ENCODE measurements at places on chromosomes 11 and 22.
A peak's percentile ranks its signal among the peaks of the same experiment; 100 is the strongest.

- DNase-seq: no peak
Measured at GRCh38 chr11:126352934-126353801, 2.3 kb upstream of the ST3GAL4 start.

DNA sequence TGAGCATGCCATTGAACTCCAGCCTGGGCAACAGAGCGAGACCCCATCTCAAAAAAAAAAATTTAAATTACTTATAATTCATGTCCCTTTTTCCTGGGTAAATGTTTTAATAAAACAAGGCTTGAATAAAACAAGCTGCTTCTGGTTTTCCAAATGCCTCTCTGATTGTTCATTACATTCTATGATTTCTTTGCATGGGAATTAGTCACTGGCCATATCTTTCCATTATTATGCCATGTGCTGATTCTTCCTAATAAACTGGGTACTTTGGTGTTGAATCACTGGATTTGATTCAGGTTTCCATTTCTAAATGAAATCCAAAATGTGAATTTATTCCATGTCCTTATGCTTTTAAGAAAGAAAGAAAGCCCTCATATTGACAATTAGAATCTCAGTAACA lies 42.6 kb downstream of the ZNF215 start:
- DNase-seq: no peak

DNA sequence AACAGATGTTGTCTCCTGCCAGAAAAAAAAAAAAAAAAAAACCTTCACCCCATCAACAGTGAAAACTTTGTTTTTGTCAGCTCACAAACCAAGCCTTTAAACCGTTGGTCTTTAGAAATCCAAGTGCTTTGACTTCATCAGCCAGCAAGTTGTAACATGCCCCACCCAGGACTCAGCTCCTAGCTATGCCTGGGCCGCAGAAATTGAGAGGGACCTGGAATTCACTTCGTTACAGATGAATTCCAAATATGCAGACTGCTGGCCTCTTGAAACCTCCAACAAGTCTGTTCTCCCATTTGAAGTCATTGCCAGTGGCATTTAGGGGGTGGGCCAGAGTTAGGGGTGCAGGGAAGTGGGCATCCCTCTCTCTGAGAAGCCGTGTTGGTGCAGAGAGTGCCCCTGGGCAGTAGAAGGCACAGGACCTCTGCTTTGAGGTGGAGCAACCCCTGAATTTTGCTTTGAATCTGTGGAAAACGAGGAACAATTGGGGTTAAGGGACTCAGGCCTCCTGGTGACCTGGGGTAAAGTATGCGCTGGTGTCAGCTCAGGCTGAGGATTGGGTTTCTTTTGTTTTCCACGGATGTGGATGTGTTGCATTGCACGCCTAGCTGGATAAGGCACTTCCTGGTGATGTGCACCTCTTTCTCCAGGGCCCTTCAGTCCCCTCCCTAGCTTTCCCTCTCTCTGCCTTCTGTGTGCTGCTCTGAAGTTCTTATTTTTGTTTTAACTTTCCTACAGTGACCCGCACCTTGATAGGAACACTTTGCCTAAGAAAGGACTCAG lies 109.5 kb downstream of the DBX1 start:
- DNase-seq: peak; percentile 48

- DNase-seq: no peak
Measured at GRCh38 chr11:75570559-75571139, 8.6 kb downstream of the SERPINH1 start.

DNA sequence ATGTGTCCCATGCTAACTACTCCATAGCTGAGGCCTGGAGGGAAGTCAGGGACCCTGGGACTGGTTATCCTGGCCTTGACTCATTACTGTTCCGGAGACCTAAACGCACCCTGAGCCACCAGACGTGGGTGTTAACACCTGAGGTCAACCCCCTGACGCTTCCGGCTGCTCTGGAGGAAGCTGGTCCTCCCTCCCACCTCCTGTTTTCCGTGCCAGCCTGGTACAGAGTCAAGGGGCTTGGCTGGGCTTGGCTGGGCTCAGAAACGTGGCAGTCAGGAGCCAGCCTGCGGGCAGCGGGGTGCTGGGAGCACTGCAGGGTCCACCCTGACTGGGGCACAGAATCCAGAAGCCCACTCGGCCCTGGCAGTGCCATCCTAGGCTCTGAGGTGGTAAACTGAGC lies 2.6 kb downstream of the TMPRSS4 start:
- no peak for DNase-seq

GRCh38 chr11:5252192-5252918 lies 2.2 kb downstream of the HBG2 start:
- no peak for DNase-seq

DNA sequence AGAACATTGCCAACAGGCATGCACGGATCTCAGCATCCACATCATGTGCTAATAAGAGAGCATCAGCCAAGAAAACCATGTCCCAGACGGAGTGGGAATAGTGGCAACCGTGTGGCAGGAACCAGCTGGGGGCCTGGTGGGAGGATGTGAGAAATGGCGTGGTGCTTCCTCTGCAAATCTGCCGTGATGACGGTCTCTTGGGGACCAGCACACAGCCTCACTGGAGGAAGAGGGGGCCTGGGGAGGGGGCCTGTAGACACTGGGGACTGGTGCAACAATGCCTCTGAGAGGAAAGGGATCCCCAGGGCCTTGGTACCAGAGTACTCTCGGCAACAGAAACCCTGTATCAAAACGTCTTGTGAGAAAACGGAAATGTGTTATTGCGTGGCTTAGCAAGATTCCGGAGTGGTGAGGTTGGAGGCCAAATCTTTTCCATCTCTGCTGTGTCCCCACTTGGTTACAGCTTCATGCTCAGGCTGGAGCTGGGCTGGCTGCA lies 154.3 kb upstream of the TBCEL start:
- no peak for DNase-seq

- DNase-seq: no peak
Measured at GRCh38 chr11:68844801-68845200, 3.1 kb upstream of the CPT1A start.

- DNase-seq: no peak
Measured at GRCh38 chr22:26385164-26385563, 43.9 kb upstream of the ASPHD2 start.

GRCh38 chr11:86670181-86670580 lies 2.2 kb downstream of the ME3 start:
- no peak for DNase-seq

- DNase-seq: no peak
Measured at GRCh38 chr11:13782390-13783075, 114.1 kb downstream of the FAR1 start.

DNA sequence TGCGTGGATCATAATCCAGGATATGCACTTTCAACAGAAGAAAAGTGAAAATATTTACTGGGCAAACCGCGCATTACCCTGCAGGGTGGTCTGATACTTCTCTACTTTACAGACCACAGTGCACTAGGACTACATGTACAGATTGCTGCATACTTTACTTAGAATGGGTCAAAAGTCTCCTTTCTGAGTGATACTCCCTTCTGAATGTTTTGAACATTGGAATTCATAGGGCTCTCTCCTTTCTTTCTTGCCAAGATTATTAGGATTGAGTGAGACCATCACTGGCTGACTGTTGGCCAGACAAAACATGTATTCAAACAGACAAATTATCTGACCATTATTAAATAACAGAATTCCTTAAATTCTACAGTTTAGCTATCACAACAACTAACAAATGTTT lies 6.6 kb upstream of the FIBIN start:
- no peak for DNase-seq

- DNase-seq: no peak
Measured at GRCh38 chr22:39631381-39632286, 61.1 kb downstream of the CACNA1I start.

DNA sequence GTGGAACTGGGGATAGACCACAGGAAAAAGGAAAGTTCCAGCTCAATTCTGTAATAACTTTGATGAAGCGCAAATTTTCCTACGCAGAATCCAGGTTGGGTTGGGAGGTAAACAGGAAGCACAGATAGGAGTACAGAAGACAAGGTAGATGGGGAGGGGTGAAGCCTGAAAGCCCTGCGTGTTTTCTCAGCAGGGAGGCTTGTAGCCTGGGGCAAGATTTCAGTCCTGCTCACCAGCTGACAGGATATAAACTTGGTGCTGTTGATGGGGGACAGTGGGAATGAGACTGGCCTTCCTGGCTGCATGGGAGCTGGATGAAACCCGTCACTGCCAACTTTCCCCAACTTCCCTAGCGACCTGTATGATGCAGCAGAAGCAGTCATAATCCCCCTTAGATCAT lies 114.9 kb downstream of the ARHGAP32 start:
- no peak for DNase-seq

- DNase-seq: no peak
Measured at GRCh38 chr11:88042647-88043046, 132.6 kb downstream of the RAB38 start.

GRCh38 chr11:87924125-87924524 lies 251.1 kb downstream of the RAB38 start:
- no peak for DNase-seq

DNA sequence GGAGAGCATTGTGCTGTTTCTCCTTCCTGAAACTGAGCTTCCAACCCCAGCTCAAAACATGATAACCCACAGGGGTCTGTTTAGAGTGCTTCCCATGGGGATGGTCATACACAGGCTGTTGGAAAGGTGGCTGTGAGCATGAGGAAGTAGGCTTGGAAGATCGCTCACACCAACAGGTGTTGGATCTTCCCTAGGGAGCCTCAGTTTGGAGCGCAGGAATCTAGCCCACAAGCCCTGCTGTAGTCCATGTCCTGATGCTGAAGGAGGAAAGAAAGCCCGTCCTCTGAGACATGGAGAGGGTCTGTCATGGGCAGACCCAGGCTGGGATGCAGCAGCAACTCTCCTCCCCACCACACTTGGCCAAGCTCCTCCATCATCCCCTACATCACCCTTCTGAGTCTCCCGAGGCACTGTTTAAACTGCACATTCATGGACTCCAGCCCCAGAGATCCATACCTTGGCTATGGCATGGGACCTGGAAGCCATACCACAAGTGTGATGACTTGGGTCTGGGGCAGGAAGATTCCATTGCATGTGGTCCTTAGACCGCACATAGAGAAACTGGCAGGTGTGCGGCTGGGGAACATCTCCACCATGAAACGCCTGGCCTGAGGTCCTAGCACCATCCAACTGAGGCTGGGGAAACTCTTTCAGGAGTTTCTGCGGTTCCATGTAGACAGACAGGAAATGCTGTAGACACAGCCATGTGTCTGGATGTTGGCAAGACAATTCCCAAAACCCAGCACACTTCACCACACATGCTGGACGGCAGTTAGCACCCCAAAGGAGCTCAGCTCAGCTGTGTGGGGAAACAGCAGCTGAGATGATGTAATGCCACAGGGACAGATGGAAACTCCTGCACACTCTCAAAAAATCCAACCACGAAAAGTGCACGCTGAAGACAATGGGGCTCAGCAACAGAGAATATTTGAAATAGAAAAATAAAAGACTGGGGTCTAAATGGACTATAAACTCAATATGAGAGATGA lies 27.6 kb upstream of the TTC12 start:
- no peak for DNase-seq

DNA sequence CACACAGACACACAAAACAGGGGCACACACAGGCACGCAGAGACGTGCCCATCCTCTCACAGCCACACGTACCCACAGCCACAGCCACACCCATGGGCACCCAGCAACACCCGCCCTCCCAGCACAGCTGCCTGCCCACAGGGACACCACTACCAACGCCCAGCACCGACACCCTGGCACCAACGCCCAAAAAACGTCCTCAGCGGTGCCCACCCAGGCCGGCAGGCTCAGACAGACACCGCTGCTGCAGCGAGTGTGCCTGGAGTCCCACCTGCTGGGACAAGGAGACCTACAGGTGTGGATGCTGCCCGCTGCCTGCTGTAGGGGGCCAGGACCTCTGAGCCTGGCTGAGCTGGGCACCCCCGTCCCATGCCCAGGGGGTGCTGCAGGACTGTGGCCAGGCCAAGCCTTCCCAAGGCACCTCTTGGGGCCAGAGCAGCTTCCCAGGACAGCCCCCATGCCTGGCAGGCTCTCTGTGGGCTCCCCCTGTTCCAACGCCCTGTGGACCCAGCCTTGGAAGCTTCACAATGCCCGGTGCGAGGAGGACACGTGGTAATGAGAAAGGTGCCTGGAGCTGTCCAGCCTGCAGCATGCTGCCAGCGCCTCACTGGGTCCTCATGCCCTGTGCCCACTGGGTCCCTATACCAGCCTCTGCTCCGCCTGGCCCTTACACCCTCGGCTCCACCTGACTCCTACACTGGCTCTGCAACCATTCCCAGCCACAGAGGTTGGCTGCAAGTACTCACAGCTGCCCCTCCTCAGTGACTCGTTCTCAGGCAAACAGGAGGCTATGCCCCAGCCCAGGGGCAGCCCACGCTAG lies 45.8 kb upstream of the TH start:
- no peak for DNase-seq

DNA sequence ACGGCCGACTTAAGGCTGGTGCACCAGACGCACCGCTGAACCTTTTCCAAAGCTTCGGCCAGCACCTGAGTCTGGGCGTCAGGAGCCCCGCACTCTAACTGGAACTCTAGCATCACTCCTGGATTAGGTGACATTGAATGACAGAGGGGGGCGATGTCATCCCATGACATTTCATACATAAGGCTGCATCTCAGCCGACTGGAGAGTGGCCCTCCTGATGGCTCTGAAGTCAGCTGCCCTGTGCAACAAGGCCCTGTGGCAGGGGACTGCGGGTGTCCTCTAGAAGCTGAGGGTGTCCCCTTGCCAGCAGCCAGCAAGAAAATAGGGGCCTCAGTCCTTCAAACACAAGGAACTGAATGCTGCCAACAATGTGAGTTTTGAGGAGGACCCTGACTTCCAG lies 10.1 kb upstream of the FADS3 start:
- no peak for DNase-seq

DNA sequence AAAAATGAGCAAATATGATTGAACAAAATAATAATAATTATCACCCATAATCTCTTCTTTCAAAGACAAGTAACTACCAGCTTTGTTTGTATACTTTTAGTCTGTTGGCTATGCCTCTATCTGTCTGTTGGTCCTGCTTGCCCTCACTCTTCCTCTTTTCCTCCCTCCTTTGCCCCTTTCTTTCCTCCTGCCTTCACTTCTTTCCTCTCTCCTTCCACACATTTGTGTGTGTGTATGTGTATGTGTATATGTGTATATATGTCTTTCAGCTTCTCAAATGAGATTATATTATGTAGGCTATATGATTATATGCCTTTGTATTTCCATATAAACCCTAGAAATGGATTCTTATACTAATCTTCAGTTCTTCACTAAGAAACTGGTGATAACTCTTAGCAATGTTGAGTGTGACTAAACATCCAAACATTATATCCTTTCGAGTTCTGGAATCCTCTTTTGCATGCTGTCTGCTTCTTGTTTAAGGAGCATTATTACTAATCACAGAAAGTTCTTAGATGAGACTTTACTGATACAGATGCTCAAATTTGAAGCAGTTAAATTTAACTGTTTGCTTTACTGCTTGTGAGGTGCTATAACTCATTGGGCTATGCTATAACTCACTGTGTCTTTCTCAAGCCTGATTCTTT lies 219.1 kb downstream of the TMEM135 start:
- DNase-seq: no peak
